Renal cortical epithelial cell (primary cell): ENCODE measurements at places on chromosomes 1 and 21. TPM values are rescaled to one million over a fixed set of nuclear protein-coding genes. Genes with fewer than 3 reads are reported as not detected.

- DNase-seq = no peak
Observed at GRCh38 chr1:225842788-225843425, 33.0 kb downstream of the EPHX1 start.

GRCh38 chr1:17292299-17293160 lies 15.5 kb upstream of the PADI4 start:
- peak; percentile 13 for DNase-seq

FCRL5 gene
- not detected in 2 replicates for total RNA-seq

DNA sequence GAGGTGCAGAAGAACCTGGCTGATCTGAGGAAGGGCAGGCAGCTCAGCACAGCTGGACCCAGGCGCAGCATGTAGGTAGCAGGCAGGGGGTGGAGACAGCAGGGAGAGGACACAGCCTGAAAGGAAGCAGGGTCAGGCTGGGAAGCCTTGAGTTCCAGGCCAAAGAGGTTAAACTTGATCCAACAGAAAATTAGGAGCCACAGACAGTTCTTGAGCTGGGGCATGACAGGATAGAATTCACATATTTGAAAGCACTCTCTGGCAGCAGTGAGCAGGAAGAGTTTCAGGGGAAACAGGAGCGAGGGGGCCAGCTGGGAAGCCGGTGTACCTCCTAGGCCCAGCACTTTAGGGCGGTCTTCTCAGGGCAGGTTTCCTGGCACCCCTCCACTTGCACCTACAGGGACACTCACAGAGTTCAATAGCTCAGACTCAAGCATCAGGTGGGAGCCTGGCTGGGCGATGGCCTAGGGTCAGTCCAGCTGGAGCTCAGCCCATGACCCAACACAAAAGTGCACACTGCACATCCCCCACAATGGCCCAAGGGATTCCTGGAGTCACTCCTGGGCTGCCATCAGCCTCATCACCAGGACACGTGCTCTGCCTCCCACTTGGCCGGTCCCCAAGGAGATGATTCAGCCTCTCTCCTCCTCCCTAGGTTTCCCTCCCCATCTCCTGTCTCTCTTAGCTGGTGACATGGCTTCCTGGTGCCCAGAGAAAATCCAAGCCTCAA lies 22.7 kb downstream of the MATN1 start:
- DNase-seq = peak; percentile 72

GRCh38 chr1:193367863-193368262 lies 181.4 kb upstream of the B3GALT2 start:
- no peak for DNase-seq

TLCD4 gene
- total RNA-seq = 9.5 and 16.7 TPM in 2 replicates

CYP4Z1 gene
- total RNA-seq = not detected in 2 replicates

- no peak for DNase-seq
Observed at GRCh38 chr1:35558374-35559316, 1.0 kb downstream of the NCDN start.

DNA sequence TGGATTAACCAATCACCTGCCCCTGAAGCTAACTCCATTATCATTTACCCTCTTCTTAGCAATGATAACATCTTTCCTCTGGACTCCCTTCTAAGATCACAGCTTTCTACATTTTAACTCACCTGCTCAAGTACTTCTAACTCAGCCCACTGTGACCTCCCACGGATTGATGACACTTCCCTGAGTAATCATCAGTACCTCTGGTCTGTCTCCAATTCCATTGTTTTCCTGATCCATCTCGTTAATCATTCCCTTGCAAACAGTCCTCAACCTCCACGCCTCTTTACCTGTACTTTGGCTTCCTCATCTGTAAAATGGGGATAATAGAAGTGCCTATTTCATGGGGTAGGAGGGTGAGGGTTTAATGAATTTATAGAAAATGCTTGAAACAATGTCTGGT lies 195.3 kb upstream of the APP start:
- peak; percentile 79 for DNase-seq

- no peak for DNase-seq
Observed at GRCh38 chr1:150267896-150268295, 920 bp downstream of the APH1A start.

DNA sequence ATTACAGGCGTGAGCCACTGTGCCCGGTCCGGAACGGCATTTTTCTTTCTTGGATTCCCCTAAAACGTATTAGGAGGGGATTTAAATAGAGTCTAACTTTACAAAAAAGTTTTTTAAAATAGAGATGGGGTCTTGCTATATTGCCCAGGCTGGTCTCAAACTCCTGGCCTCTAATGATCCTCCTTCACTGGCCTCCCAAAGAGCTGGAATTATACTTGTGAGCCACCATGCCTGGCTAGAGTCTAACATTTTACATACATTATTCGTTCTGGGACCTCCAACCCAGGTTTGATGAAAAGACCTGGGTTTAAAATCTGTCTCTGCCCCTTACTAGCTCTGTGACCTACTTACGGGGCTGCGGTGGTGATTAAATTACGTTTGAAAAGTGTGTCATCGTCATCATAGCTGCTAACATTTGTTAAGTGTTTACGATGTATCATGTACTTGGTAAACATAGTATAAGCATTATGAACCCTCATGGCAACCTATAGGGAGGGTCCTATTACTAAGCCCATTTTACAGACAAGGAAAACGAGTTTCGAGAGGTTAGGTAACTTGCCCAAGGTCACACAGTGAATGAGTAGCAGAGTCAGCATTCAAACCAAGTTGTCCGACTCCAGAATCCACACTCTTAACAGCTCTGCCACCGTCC lies 24.5 kb downstream of the PLEKHM2 start:
- DNase-seq = no peak

DNA sequence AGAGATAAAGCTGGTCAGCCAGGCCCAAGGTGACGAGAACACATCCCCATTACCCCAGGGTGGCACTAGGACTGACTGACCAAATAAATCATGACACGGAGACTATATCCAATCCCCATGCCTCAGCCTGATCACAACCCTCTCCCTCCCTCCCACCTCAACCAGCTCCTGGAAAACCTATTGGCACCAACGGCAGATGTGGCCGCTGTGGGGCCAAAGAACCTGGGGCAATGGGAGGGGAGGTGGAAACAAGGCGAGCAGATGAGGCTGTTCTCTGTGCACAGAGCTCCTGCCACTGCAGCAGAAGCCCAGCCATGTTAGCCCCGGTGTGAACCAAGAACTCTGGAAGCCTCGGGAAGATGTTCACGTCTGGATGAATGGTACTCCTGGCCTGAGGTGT lies 77.6 kb downstream of the CD247 start:
- no peak for DNase-seq

- no peak for DNase-seq
Observed at GRCh38 chr21:27804515-27804914, 837.6 kb upstream of the ADAMTS5 start.

- no peak for DNase-seq
Observed at GRCh38 chr1:3125546-3126368, 56.8 kb downstream of the PRDM16 start.

OLIG2 gene
- not detected in 2 replicates for total RNA-seq

- DNase-seq = no peak
Observed at GRCh38 chr1:167616521-167616920, 13.5 kb upstream of the RCSD1 start.

GRCh38 chr1:22255341-22256212 lies 112.7 kb upstream of the WNT4 start:
- no peak for DNase-seq

GRCh38 chr21:46475296-46475695 lies 16.6 kb downstream of the DIP2A start:
- DNase-seq = no peak

- no peak for DNase-seq
Observed at GRCh38 chr21:44440241-44441040, 14.9 kb upstream of the LRRC3 start.

- peak; percentile 37 for DNase-seq
Observed at GRCh38 chr1:143735764-143736461, 235.9 kb downstream of the FAM72C start.

DNA sequence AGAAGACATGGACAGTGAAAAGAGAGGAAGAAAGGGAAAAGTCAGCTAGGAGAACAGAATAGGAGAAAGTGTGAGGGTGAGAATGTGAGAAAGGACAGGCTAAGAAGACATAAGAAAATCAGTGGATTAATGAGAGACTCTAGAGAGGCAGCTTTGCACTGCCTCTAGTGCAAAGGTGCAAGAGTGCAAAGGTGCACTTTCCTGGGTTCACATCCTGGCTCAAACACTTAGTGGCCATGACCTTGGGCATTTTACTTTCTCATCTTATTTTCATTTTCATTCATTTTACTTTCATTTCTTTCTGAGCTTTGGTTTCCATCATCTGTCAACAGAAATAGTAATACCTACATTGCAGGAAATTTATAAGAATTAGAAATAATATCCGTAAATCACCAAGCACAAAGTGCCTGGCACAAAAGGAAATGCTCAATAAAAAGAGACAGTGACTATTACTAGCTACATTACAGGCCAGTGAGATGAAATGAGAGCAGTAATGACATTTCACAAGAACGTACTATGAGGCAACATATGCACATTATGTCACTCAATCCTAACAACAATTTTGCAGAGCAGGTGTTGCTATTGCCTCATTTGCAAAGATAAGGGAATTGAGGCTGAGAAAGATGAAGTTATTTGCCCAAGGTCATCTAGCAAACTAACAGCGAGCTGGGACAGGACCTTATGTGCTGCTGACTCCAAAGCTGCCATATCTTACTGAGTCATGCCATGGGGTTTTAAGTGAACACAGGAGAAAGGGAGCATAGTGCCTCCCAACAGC lies 107.0 kb upstream of the TLR5 start:
- no peak for DNase-seq

DNA sequence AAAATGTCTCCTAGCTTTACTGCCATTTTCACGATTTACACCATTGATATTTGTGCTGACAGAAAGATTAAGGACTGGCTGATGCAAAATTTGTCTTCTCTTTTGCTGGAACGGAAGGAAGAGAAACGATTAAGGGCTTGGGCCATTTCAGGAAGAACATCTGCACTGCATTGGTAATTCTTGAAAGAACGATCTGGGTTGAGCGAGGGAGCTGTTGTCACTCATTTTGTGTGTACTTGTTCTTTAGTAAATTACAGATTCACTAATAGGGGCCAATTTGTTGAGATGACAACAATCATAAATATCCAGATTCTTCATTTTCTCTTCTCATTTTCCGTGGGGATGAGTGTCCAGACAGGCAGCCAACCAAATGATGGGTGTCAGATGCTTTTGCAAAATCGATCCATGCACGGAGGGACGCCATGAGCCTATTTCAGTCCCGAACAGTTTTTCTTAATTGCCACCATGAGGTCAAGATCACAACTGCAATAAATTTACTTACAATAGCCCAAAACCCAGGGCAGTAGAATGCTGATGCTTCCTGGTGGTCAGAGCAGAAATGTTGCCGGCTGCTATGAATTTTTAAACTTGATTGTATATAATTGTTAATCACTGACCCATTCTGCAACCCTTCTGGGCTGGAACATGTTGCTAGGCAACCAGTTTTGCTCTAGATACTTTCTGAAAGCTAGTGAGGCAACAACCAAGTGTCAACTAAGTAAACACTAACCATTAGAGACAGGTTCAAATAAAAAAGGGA lies 132.4 kb upstream of the TIAM1 start:
- peak; percentile 33 for DNase-seq

- peak; percentile 65 for DNase-seq
Observed at GRCh38 chr1:228500901-228501871, 14.0 kb downstream of the RNF187 start.

SFN gene
- 21.6 and 97.9 TPM in 2 replicates for total RNA-seq

GRCh38 chr1:162568802-162569201 lies 7.3 kb downstream of the UAP1 start:
- DNase-seq = no peak

OLIG1 gene
- not detected in 2 replicates for total RNA-seq

DNA sequence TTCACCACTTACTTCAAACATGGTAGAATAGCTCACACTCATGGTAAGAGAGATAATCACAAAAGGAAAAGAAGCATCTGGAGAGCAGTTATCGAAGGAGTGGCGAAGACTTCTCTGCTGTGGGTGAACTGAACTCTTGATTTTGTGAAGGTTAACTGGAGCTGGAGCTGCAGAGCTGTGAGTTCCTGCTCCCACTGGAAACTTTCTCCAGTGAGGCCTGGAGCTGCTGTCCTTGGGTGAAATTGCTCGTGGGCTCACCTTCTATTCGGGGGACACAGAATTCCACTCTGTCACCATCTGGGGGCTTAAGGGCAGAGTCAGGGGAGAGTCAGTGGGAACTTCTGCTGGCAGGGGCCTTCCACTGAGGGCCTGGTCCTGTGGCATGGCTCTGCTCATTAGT lies 45.9 kb downstream of the MAB21L3 start:
- no peak for DNase-seq

GRCh38 chr1:238323490-238323889 lies 432.8 kb upstream of the ZP4 start:
- DNase-seq = no peak

GRCh38 chr21:39010629-39011404 lies 172.4 kb downstream of the PSMG1 start:
- no peak for DNase-seq
